ENCODE measurements at places on chromosomes 11 and 22.

- peak; percentile 60 for DNase-seq
Observed at GRCh38 chr22:17121233-17122195, at the start of gene TMEM121B. TSS of gene TMEM121B (minus strand) at chr22:17121360. CDS start at chr22:17121127, 233 bp downstream.

GRCh38 chr11:86152006-86152862 is 83.3 kb upstream of the PICALM start:
- DNase-seq: no peak

DNA sequence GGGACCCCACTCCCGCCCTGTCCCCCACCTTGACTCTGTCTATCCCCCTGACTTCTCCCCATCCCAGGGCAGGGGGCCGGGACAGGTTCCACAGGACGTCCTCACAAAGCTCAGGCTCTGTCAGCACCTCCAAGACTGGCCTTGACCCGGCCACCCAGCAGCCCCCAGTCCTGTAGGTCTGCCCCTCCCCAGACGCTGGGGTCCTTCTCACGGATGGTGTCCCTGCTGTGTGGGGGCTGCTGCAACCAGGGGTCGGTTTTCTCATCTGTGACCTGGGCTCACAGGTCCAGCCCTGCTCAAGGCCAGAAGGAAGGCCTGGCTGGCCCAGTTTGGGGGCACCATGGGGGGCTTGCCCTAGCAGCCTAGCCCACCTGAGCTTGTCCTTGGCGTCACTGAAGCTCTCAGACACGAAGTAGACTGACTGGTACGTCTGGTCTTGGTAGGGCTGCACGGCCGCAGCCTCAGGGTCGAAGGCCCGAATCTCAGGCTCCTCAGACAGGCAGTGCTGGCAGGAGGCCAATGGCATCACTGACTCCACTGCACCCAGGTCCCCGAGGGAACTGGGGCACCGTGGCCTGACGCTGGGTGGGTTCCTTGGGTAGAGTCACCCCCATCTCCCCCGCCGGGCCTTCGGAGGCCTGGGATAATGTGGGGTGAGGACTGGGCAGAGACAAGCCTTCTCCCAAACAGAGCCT is 4.0 kb upstream of the INS start:
- DNase-seq: no peak

DNA sequence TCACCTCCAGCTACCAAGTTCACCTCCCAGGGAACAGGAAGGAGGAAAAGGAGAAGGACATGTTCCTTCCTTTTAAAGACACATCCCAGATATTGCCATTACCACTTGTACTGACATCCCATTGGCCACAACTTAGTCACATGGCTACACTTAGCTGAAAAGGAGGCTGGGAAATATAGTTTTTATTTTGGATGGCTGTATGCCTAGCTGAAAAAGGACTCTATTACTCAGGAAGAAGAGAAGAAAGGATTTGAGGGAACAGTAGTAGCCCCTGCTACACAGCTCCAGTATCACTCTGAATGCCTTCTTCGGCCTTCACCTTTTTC is 2.1 kb upstream of the APOA5 start:
- DNase-seq: no peak

- DNase-seq: no peak
Observed at GRCh38 chr22:19809741-19810140, 44.9 kb downstream of the GNB1L start.

GRCh38 chr11:122068141-122068540 is 47.9 kb downstream of the BLID start:
- no peak for DNase-seq

DNA sequence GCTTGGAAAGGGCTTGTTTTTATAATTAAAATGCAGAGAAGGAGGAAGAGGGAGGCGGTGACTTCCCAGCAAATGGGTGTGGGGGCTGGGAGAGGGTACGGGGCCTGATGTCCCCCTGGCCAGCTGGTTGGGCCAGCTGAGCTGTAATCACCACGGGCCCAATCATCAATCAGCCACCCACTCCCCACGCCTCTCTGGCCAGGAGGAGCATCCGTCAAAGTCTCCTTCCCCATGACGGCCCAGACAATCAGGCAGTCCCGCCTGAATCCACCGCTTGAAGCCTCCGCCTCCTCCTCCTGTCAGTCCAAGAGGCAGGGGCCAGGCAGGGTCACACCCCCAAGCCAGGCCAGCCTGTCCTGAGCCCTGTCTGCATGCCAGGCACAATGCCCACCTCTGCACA is 13.3 kb upstream of the CABP7 start:
- DNase-seq: no peak

DNA sequence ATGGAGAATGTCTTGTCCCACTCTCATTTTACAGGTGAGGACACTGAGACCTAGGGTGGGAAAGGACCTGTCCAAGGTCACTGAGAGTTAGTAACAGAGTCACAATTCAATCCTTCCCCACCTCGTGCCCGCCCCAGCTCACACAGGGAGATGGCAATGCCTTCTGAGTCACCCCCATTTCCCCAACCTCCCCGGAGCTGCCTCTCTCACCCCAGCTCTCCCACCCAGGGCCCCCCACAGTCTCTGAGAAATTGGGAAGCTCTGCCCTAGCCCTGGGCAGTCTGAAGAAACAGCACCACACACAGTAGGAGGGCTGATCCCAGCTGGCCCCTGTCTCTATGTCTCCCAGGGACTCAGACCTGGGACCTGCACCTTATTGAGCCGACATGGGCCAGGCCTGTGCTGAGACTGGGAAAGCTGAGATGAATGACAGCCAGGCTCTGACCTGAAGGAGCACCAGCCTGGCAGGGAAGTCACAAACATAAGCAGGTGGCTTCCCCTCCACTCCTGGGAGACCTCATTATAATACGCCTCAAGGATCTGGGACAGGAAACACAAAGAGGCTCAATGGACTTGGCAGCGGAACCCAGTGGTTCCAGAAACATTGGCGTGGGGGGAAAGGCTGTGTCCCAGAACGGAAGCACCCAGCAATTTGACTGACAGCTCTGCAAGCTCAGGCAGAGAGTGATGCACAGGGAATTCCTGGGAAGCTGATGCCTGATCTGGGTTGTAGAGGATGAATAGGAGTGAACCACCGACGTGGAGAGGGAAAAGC is 51.0 kb downstream of the CD6 start:
- DNase-seq: peak; percentile 39

DNA sequence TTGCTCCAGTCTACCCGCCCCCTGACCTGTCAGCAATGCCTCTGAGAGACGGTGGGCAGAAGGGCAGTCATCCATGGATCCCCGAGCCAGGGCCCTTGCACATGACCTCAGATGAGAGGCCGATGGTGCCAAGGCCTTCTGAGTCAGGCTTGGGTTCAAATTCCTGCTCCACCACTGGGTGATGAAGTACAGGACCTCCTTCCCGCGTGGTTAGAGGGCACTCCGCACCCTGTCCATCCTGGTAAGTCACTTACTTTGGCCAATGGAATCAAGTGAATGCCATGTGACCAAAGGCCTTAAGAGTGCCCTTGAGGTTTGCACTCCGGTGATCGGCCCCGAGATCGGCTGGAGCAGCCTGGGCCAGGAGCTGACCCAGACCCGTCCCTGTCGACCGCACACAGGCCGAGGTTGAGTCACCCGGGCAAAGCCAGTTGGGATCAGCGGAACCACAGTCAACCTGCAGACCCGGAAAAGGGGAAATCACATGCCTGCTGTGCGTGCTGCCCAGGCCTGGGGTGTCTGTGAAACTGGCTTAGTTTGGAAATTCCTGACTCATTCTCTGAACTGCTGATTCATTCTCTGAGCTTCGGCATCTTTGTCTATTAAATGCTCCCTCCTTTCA is 48.9 kb downstream of the RTL6 start:
- no peak for DNase-seq

DNA sequence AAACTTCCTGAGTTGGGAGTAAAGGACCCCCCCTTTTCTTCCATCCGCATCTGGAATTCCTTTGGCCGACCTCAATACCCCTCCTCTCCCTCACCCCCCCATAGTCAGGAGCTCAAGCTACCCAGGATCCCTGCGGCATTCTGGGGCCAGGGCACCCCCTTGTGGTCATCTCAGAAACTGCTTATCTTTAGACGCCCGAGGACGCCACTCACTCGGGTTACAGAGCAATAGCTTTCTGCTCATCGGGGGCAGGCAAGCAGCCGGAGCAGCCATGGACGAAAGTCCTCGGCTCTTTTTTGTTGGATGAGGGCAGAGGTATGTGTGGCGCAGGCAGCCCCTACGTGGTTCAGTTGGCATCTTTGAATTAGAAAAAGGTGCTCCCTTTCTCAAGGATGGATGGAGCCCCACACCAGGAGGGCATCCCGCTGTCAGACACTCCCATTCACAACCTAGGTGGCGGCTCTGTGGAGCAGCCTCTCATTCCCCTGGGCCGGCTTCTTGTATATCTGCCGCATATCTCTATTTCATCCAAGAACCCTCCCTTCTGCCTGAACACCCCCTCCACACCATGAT is 2.3 kb downstream of the C1QTNF5 start:
- DNase-seq: no peak

DNA sequence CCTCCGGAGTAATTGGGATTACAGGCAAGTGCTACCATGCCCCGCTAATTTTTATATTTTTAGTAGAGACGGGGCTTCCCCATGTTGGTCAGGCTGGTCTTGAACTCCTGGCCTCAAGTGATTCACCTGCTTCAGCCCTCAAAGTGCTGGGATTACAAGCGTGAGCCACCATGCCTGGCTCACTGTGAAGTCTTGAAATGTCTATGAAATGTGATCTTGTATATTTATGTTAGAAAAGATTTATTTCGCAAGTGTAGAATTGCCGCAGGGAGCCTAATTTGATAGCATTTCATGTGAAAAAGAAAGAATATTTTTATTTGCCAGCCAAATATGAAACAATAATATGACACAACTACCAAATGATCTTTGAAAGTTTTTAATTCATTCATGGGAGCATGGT is 52.1 kb downstream of the GRAMD1B start:
- DNase-seq: no peak

DNA sequence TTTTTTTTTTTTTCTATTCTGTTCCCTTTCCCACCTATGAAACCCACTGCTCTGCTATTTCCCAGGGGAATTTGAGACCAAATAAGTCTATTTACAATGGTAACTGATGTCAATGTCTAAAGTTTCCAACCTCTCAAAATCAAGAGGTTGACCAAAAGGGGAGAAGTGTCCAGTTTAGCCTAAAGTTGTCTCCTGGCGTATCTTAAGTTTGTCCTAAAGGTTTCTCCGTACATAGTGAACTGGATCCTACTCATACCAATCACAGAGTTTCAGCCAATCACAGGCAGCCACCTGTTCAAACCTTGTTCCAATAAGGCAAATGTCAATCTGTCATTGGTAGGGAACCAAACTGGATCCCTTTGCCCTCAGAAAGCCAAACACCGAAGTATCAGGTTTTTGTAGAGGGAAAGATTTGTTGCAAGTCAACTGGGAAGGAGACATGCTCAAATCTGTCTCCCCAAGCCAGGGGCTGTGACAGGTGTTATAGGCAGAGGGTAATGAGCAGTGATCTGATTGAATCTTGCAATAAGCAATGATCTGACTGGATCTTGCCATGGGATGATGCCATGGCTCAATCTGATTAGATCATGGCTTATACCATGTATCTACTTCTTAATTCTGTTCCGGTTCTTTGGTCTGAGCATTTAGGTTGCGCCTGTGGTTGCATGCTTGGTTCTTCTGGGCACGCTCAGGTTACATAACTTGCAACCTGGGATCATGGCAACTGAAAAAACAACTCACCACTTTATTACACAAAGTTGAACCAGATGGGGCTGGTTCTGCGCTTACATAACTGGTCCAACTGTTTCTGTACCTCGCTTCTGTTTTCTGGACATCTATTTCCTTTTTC is 1.1 kb upstream of the VPS37C start:
- DNase-seq: no peak

GRCh38 chr11:36744375-36745168 is 146.5 kb upstream of the RAG2 start:
- DNase-seq: no peak

GRCh38 chr11:84465040-84465439 is 1162.1 kb downstream of the DLG2 start:
- DNase-seq: no peak

GRCh38 chr11:61516675-61517572 is 8.4 kb downstream of the LRRC10B start:
- DNase-seq: no peak

- DNase-seq: no peak
Observed at GRCh38 chr11:27355575-27356104, 7.4 kb downstream of the CCDC34 start.

GRCh38 chr22:19216579-19216978 is 38.0 kb upstream of the SLC25A1 start:
- no peak for DNase-seq

GRCh38 chr22:32584650-32585049 is 110.0 kb downstream of the FBXO7 start:
- no peak for DNase-seq

DNA sequence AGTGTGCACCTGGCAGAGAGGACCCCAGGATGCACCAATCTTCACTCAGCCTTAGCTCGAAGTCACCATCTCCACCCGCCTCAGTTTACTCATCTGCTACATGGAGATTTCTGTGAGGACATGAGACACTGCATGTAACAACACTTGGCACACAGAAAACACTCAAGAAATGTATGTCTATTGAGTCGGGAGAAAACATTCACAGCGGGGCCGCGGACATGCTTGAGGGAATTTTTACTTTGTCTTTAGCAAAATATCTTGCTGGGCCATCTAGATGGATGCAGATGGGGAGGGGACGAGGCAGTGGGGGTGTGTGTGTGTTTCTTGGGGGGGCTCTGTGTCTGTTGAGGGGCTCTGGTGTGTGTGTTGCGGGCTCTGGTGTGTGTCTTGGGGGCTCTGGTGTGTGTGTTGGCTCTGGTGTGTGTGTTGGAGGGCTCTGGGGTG is 28.4 kb upstream of the RFPL3 start:
- no peak for DNase-seq

GRCh38 chr11:12824281-12825041 is 150.2 kb downstream of the TEAD1 start:
- no peak for DNase-seq

GRCh38 chr22:50306753-50307749 is at the start of gene PLXNB2:
TSS of gene PLXNB2 (minus strand) at chr22:50307646. CDS start at chr22:50290584, 17,062 bp downstream.
- DNase-seq: peak; percentile 7

Measured in NCI-H2029 treated with DMSO at 0.1 percent for 48 hours (cell line).